ENCODE measurements at places on chromosomes 16 and 17.

DNA sequence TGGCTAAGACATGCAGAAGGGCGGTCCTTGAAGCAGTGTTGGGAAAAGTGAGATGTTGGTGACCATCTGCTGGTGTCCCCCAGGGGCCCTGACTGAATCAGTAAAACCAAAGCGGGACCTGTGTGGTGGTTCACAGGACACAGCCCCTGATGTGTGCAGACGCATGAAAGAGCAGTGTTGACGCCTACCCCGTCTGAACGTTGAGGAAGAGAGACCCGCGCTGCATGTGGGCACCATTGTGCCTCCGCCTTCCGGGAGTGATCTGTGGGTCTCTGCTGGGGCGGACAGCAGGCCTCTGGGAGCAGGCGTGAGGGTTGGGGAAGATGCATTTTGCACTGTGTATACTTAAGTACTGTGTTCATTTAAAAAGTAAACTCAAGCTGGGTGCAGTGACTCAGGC, 31.6 kb downstream of the MGRN1 start:
- no peak for DNase-seq

- peak; percentile 49 for DNase-seq
Observed at GRCh38 chr17:7393613-7394451, 493 bp downstream of the PLSCR3 start.

DNA sequence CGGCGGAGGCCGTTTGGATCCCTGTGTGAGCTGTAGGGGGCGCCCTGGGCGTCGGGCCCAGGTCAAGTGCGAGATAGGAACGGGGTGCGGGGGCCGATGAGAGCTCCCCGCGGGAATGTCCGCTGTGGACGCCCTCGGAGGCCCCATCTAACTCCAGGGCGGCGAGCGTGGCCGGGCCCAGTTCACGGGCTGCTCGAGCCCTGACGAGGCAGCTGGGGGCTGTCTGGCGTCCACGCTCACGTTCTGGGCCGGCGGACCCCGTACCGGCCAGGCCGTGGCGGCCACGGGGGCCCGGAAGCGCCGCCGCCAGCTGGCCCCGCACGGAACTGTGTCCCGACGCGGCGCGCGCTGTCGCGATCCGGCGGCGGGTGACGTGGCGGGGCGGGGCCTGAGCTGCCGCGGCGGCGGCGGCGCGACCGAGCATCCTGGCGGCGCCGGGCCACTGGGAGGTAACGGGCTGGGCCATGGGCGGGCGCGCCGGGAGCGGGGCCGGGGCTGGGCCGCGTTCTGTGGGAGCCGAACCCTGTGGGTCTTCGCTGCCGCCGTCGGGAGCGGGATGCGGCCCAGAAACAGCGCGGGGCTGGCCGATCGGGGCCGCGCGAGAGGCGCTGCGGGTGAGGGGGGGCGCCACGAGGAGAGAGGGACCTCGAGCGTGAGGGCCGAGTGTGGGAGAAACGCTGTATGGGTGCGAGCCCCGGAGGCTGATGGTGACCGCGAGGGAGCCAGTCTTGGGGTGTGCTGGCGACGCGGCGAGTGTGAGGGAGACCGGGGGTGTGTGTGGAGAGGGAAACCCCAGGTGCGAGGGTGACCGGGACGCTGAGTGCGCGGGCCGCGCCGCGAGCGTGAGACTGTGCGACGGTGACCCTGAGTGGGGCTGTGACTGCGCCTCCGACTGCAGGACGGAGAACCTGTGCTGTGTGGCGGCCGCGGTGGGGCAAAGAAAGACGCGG, at the start of gene SLC7A6:
TSS of gene SLC7A6 (plus strand) at position 399 of the 950 bp plus-strand sequence. CDS start 10,201 bp downstream, outside the sequence.
- DNase-seq = peak; percentile 87

DNA sequence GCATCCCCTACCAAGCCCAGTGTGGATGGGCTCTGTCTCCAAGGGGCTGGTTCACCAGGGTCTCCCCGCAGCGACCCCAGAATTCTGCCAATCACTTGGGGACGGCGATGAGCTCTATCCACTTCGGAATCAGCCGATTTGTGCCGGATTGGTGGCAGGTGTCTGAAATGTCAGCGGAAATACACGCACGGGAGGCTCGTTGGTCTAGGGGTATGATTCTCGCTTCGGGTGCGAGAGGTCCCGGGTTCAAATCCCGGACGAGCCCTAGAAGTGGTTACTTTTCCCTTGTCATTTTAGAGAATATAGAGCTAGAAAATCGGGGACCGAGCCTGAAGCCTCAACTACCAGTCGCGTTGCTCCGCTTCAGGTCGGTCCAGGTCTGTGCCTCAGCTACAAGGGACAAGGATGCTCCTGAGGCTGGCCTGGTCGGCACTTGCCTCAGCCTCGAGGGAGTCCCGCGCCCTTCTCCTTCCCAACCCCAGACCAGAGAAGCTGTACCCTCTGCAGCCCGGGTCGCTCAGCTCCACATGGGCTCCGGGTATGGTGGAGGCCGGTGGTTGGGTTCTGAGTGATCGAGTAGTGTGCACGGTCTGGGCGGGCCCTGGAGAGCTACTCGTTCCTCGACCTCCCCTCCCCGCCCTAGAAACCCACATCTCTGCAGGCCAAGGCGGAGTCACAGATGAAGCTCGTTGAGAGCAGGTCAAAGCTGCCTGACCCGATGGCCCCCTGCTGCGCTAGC, 16.0 kb upstream of the OR1F1 start:
- no peak for DNase-seq

- DNase-seq = peak; percentile 58
Observed at GRCh38 chr16:67750466-67750865, 31.4 kb upstream of the GFOD2 start.
